ENCODE measurements at places on chromosomes 3 and 15.

GRCh38 chr3:107309312-107309711, 67.9 kb upstream of the CCDC54 start:
- H3K27ac ChIP-seq: no peak overlapping the region
- H3K4me3 ChIP-seq: no peak overlapping the region
- H3K27me3 ChIP-seq: no peaks in the 10 kb centered on the region
- no peak for DNase-seq

GRCh38 chr15:59676565-59676964, 12.6 kb downstream of the BNIP2 start:
- H3K27me3 ChIP-seq: no peaks in the 10 kb centered on the region
- no peak overlapping the region for H3K4me3 ChIP-seq
- no peak overlapping the region for H3K27ac ChIP-seq
- no peaks in the 10 kb centered on the region for H3K4me1 ChIP-seq

GRCh38 chr3:58596834-58597518, 19.8 kb upstream of the FAM107A start:
- no peak overlapping the region for H3K4me3 ChIP-seq
- no peaks in the 10 kb centered on the region for H3K36me3 ChIP-seq
- no peaks in the 10 kb centered on the region for H3K4me1 ChIP-seq
- H3K27me3 ChIP-seq: no peaks in the 10 kb centered on the region
- no peak for DNase-seq
- no peak overlapping the region for H3K27ac ChIP-seq

- H3K27ac ChIP-seq: no peak overlapping the region
- H3K4me3 ChIP-seq: no peak overlapping the region
- no peaks in the 10 kb centered on the region for H3K4me1 ChIP-seq
- H3K27me3 ChIP-seq: no peaks in the 10 kb centered on the region
- DNase-seq: no peak
Measured at GRCh38 chr3:157290766-157291165, 130.8 kb upstream of the CCNL1 start.

- no peak overlapping the region for H3K4me3 ChIP-seq
- H3K4me1 ChIP-seq: peaks cover 3% of the 10 kb centered on the region
- no peak for DNase-seq
- no peaks in the 10 kb centered on the region for H3K27me3 ChIP-seq
- H3K27ac ChIP-seq: no peak overlapping the region
- no peaks in the 10 kb centered on the region for H3K36me3 ChIP-seq
Measured at GRCh38 chr15:25939122-25939521, 76.0 kb upstream of the ATP10A start.

- peaks cover 16% of the 10 kb centered on the region for H3K4me1 ChIP-seq
- H3K27me3 ChIP-seq: no peaks in the 10 kb centered on the region
- no peak overlapping the region for H3K4me3 ChIP-seq
- H3K36me3 ChIP-seq: no peaks in the 10 kb centered on the region
Measured at GRCh38 chr15:63905558-63906265, 72.0 kb upstream of the HERC1 start.

DNA sequence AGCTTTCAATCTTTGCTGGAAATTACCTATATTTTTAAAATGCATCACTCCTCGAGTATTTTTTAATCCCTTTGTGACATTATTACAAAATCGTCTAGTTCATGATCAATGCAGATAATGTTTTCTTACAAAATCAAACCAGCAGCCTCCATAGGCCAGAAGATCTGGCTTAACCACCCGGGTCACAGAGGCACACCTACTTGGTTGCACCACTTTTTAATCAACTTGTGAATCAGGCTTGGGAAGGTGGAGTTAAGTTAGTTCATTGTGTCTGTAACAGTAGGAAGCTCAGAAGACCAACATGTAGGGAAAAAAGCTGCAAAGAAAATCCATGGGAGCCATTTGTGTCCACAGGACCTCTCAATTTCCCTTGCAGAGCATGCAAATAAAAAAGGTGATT, 148.0 kb downstream of the TP63 start:
- no peaks in the 10 kb centered on the region for H3K4me1 ChIP-seq
- H3K36me3 ChIP-seq: no peaks in the 10 kb centered on the region
- H3K4me3 ChIP-seq: no peak overlapping the region
- H3K27me3 ChIP-seq: no peaks in the 10 kb centered on the region

DNA sequence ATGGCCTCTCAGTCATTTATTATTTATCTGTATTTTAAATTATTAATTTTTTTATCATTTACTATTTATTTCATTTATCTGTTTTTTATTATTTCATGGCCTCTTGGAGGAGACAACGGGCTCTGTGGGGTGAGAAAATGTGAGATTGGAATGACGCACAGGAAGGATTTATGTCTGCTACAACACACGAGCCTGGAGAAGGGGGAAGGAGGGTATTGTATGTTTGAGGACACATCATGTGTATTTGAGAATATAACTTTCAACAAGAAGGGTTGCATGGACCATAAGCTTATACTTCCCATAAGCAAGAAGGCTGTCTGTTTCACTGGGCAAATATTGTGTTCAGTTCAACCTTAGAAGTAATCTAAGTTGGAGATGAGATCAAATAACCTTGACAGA, 31.7 kb downstream of the LSM3 start:
- no peaks in the 10 kb centered on the region for H3K36me3 ChIP-seq
- H3K27ac ChIP-seq: no peak overlapping the region
- DNase-seq: no peak
- no peaks in the 10 kb centered on the region for H3K4me1 ChIP-seq

DNA sequence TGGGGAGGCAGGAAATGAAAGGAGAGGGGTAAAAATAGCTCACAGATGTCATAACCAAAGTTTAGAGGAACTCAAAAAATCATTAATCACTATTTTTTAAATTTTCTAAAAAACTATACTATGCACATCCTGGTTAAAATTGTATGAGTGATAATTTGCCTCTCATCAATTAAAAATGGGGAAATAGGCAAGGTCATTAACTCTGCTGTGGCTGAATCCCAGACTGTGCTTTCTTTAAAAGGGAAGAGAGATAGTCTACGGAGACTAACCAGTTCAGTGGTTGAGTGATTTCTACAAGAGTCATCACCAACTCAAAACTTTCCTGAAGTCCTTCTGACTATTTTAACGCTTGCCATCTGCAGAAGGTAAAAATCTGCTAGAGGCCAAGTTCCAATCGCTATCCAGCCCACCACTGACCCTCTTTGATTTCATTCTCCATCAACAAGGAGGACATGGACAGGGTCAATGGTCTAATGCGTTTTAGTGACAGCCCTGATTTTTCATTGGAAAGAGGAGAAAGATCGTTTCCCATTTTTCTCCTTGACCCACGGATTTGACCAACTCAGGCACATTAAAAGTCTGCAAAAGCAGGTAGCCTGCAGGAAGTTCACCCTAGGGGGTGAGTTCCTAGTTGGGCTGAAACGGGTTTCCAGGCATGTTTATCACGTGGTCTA, 850 bp downstream of the SUCLG2 start:
- no peaks in the 10 kb centered on the region for H3K36me3 ChIP-seq
- H3K27me3 ChIP-seq: no peaks in the 10 kb centered on the region
- DNase-seq: no peak
- peak overlapping the region; percentile 95 for H3K4me3 ChIP-seq
- H3K4me1 ChIP-seq: peaks cover 30% of the 10 kb centered on the region

- no peak for DNase-seq
- H3K27ac ChIP-seq: no peak overlapping the region
- H3K36me3 ChIP-seq: no peaks in the 10 kb centered on the region
Measured at GRCh38 chr3:170724599-170725280, 138.9 kb upstream of the SLC7A14 start.
